ENCODE measurements at places on chromosomes 2 and 18. TPM values are rescaled to one million over a fixed set of nuclear protein-coding genes. Genes with fewer than 3 reads are reported as not detected.

The ASB18 gene
- not detected for total RNA-seq

The GNAL gene
- 1.5 TPM for total RNA-seq

The CLEC4F gene
- total RNA-seq: not detected

The GRHL1 gene
- total RNA-seq: not detected

The PKDCC gene
- 65.5 TPM for total RNA-seq

The DYNAP gene
- not detected for total RNA-seq

The IL18RAP gene
- total RNA-seq: not detected

The LRP2 gene
- total RNA-seq: not detected

The RESP18 gene
- total RNA-seq: not detected

The CHRNG gene
- total RNA-seq: not detected

The DES gene
- 7.0 TPM for total RNA-seq

The B3GNT7 gene
- not detected for total RNA-seq

The CHRND gene
- total RNA-seq: not detected

The PLGLB2 gene
- total RNA-seq: 0.68 TPM

The NCKAP5 gene
- not detected for total RNA-seq

The TEKT4 gene
- not detected for total RNA-seq

The SLC30A3 gene
- total RNA-seq: 0.06 TPM

The DSEL gene
- 35.2 TPM for total RNA-seq

The GAREM2 gene
- 4.2 TPM for total RNA-seq

The AQP4 gene
- not detected for total RNA-seq

The GLI2 gene
- total RNA-seq: 4.6 TPM
